Stimulated activated CD8-positive, alpha-beta memory T cell treated with anti-CD3 and anti-CD28 coated beads, Interleukin-15, amount 100 ng/mL, for 24 hours (primary cell): ENCODE measurements at places on chromosomes 12 and 14.

- no peak for DNase-seq
Observed at GRCh38 chr12:3362737-3363136, 128.3 kb upstream of the PRMT8 start.

- no peak for DNase-seq
Observed at GRCh38 chr12:1553987-1554982, 40.1 kb downstream of the FBXL14 start.

GRCh38 chr14:33510991-33511390, 439.9 kb downstream of the EGLN3 start:
- no peak for DNase-seq

GRCh38 chr12:123919980-123920360, 52.7 kb downstream of the CCDC92 start:
- DNase-seq, result no peak

- DNase-seq, result no peak
Observed at GRCh38 chr12:38880288-38880687, 25.1 kb downstream of the CPNE8 start.

DNA sequence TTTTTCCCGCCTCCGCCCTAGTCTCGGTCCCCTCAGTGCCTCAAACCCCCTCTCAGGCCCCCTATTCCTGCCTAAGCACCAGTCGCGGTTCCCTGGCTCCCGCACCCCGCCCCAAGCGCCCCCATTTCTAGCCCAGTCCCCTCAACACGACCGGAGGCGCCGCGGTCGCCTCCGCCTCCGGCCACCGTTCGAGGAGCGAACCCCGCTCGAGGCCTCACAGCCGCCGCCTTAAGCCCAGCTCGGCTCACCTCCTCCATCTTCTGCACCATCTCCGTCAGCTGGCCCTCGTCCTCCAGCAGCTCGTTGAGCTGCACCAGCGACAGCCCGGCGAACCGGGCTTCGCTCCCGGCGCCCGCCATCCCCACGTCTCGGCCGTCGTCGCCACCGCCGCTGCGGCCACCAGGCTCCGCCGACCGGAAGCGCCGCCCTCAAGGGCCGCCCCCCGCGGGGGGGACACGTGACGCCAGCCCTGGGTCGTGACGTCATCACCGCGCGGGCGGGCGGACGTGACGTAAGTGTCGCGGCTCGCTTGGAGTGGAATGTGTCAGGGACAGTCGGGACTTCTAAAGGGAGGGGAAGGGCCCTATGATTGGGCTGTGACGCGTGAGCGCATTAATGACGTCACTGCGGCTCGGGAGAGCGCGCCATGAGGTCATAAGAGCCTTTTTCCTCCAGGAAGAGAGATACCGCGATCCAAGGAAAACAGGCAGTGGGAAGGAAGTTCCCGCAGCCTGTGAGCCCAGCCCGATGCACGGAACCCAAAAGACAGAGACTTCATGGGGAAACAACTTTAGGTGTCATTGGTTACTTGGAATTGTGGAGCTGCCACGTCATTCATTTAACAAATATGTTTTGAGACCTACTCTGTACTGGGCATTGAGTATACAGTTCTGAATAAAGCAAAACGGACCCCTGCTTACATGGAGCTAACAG, at the start of gene VPS37B:
Gene VPS37B, minus strand, starts transcription at position 421 of the 933 bp plus-strand sequence. Its CDS starts 62 bp downstream, at position 359.
- DNase-seq, result peak; percentile 83

- DNase-seq, result no peak
Observed at GRCh38 chr14:65604936-65605335, 192.4 kb downstream of the FUT8 start.

- DNase-seq, result no peak
Observed at GRCh38 chr12:108580531-108580930, 17.4 kb downstream of the TMEM119 start.

DNA sequence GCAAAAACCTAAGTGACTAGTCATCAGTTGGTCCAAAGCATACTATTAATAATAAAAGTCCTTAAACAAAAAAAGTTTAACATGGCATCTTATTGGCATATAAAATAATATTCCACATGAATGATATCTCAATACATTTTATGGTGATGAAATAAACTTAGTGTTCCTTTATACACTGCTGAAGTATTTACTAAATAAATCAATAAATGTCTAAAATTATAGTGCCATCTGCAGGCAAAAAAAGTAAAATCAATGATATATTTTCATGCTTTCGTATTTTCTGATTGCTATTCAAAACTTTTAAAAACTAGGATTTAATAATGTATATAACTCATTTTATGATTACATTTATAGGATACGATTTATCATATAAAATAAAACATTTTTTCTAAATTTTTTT, 30.5 kb downstream of the PUS7L start:
- no peak for DNase-seq

DNA sequence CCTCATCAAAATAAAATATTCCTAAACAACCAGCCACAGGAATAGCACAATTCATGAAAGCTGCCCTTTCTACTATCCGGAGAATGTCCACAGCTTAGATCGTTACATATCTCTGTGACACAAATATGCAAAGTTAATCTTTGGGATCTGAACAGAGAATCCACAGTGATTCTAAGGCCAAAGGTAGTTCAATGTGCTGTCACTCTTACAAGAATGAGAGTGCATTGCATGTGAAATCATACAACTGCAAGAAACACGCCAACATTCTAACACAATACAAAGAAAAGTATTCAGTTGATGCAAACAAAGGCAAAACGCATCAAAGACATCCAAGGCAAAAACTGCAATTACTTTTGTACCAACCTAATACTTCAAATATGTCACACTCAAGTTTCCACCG, 60.4 kb downstream of the KSR2 start:
- DNase-seq, result no peak

DNA sequence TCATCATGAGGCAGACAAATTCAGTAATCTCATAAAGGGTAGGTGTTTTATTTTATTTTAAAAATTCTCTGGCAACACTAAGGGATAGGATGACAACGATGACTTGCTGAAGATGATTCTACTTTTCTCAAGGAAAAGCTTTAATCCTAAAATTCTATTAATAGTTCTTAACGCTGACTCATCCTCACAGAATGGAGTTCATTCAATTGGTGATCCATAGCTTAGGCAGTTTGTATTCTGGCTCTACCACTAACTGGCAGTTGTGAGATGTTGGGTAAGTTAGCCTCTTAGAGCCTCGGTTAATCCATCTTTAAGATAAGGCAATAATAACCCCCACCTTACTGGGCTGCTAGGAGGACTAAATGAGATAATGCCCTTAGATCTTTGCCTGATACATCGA, 116.3 kb downstream of the RTN1 start:
- no peak for DNase-seq

- no peak for DNase-seq
Observed at GRCh38 chr12:2286461-2287131, 233.8 kb downstream of the CACNA1C start.

DNA sequence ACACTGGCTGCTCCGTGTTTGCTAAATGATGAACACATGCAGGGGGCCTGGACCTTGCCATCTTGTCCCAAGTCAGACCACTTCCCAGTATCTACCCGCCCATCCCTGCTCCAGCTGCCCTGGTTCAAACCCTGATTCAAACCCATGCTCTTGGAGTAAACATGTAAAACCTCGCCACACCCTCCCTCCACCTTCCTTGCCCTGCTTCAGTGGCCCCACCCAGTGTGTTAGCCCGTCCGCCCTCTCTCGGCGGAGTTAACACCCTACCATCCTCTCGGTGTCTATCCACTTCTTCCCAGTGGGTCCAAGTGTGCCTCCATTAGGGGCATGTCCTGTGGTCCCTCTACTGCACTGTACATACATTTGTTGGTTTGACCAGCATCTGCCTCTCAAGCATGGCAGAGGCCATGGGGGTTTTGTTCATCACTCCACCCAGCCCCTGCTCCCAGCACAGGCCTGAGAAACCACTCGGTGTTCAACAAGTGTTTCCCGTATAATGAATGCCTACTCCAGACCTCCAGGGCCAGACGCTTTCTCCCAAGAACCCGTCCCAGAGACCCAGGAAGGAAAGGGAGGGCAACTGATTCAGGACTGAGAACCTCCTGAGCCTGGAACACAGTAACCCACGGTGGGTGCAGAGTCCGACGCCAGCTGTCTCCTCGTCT, 37.1 kb downstream of the P2RX4 start:
- DNase-seq, result no peak
